Metanephros (tissue), 2 donors: ENCODE measurements at places on chromosomes 2 and 18. TPM values are rescaled to one million over a fixed set of nuclear protein-coding genes. Genes with fewer than 3 reads are reported as not detected.

L3MBTL4 gene
- 10.7 TPM for total RNA-seq

AGPS gene
- total RNA-seq, result 41.7 TPM

FEZ2 gene
- total RNA-seq, result 54.9 TPM

RIT2 gene
- total RNA-seq, result 0.35 TPM

COLEC12 gene
- 31.6 TPM for total RNA-seq
